NCI-H82 (cell line): ENCODE measurements at places on chromosomes 7 and 10.

DNA sequence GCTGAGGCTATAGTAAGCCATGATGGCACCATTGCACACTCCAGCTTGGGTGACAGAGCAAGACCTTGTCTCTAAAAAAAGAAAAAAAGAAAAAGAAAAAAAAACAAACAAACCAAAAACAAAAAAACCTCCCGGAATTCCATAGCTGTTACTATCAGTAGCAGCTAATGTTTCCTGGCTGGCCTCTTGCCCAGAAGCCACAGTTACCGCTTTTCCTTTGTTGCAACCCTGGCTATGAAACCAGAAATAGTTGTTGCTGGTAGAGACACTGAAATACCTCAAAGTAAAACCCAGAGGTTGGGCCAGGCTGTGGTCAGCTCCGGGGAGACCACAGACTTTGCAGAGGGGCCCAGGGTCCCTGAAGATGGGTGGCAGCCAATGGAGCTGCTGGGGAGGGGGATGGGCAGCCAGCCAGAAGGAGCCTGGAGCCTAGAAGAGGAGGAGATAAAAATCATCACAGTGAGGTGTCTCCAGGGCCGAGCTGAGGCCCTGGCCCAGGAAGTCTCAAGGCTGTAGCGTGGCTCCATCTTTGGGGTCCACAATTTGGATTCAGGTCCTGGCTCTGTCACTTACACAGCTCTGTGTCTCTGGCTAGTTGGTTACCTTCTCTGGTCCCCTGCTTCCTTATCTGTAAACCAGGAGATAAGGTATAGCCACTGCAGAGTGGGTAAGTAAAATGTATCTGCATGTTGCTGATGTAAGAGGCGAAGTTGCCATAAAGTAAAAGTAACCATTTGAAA lies 3.4 kb upstream of the CHST12 start:
- DNase-seq = no peak

DNA sequence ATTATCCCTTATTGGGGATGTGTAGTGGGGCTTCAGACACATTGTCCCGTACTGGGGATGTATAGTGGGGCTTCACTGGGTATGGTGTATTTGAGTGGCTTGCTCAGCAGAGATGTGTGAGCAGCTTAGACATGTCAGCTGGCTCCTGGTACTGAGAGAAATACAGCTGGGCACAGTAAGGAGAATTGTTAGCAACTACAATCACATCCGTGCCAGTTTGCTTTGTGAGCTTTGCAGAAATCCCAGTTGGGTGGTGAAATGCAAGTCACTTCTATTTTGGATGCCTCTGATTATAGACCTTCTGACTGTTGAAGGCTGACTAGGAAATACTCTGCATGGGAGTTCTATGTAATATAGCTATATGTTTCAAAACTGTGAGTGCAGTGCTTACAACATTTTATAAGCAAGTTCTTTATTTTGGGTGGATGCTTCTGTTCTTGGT lies 10.8 kb downstream of the CCNY start:
- DNase-seq = no peak

- peak; percentile 17 for DNase-seq
These were observed 11.3 kb upstream of the TAS2R3 start for GRCh38 chr7:141752634-141753033.

- peak; percentile 63 for DNase-seq
These were observed 400.0 kb downstream of the PHF14 start for GRCh38 chr7:11373546-11374142.

- DNase-seq = no peak
These were observed 176.2 kb upstream of the CDCA7L start for GRCh38 chr7:22121702-22122474.

DNA sequence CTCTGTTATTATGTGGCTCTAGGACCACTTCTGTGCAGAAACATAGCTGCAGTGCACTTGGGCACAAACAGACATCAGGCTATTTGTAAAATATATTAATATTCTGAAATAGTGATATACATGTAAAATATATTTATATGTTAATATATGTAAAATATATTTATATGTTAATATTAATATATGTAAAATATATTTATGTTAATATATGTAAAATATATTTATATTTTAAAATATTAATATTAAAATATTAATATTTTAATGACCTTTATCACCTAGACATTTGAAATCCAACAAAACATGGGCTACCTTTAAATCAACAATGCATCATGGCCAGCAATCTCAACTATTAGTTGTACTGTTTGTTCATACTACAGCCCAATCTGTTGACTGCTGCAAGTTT lies 347.2 kb downstream of the CALN1 start:
- no peak for DNase-seq

GRCh38 chr7:133584956-133585668 lies 332.2 kb downstream of the EXOC4 start:
- DNase-seq = no peak

GRCh38 chr7:50667789-50668226 lies 102.6 kb upstream of the DDC start:
- no peak for DNase-seq

DNA sequence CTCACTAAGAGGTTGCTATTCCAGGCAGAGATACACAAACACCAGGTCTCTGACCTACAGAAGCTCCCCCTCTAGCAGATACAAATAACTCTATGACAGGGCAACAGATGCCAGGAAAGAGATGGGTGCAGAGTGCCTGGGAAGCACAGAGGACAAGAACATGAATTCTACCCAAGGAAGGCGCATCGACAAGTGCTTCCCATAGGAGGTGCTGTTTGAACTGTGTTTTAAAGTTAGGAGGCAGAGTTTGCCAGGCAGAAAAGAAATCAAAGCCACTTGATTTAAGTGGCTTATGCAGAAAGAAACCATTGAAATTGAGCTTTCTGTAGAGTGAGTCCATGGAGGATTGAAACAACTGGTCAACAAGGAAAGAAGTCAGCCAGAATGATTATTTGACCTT lies 35.3 kb upstream of the EGR2 start:
- DNase-seq = peak; percentile 37

GRCh38 chr10:62037890-62038608 lies 136.6 kb downstream of the ARID5B start:
- no peak for DNase-seq

- peak; percentile 76 for DNase-seq
These were observed 868.9 kb upstream of the AUTS2 start for GRCh38 chr7:68729371-68729770.

- DNase-seq = no peak
These were observed 37.5 kb downstream of the TNS3 start for GRCh38 chr7:47544416-47544815.

- DNase-seq = no peak
These were observed 163.0 kb upstream of the TNS3 start for GRCh38 chr7:47744883-47745282.

DNA sequence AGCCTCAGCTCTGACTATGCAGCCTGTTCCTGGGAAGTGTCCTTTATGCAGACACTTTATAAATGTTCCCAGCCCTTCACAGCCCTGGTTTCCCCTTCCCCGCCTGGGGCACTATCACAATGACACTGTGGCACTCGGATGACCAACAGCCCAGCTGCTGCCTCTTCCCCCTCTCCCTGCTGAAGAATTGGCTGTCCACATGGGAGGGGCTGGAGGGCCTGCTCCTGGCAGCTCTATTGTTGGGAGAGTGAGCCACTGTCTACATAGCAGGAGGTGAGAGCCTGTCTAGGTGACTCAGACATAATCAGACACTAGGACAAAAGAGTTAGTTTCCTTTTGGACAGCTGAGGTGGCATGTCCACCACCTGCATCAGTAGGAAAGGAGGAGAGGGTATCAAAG lies 437.5 kb downstream of the PLXNA4 start:
- DNase-seq = no peak

DNA sequence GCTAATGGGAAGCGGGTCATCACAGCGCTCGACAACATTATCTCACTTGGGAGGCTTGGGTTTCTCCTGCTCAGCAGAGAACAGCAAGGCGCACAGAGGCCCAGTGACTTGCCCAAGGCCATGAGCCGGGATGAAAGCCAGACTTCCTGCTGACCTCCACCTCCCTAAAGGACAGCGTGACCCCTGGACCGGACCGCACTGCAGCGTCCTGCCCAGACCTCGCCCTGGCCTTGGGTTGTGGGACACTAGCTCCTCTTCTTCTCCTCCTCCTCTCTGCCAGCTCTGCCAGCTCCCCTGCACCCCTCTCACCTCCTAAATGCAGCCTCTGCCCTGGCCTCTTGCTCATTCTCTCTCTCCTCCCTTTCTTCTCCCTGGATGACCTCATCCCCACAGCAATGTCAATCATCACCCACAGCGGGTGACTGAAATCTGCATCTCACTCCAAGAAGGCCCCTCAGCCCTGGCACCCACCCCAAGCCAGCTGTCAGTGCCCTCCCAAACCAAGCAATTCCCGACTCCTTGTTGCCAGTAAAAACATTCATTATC lies 19.4 kb downstream of the SPOCK2 start:
- DNase-seq = no peak

GRCh38 chr10:45446858-45447257 lies 72.8 kb downstream of the ALOX5 start:
- no peak for DNase-seq

- no peak for DNase-seq
These were observed 33.0 kb downstream of the PTPRE start for GRCh38 chr10:127939786-127940330.

DNA sequence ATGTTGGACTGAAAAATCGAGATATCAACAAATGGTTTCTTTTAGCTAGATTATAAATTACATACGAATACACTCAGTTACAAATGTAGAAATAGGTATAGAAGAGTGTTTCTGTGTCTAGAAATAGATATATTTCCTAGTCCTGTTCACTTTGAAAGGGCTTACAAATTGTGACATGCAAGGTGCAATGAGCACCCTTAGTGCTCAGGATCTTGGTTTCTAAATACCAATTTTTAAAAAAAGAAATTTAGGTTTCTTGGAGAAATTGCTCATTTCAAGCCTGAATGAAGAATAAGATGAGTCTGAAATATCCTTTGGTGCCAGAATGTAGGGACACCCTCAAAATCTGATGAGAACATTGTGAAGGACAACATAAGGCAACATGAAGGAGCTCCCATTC lies 306.0 kb downstream of the CRPPA start:
- no peak for DNase-seq

DNA sequence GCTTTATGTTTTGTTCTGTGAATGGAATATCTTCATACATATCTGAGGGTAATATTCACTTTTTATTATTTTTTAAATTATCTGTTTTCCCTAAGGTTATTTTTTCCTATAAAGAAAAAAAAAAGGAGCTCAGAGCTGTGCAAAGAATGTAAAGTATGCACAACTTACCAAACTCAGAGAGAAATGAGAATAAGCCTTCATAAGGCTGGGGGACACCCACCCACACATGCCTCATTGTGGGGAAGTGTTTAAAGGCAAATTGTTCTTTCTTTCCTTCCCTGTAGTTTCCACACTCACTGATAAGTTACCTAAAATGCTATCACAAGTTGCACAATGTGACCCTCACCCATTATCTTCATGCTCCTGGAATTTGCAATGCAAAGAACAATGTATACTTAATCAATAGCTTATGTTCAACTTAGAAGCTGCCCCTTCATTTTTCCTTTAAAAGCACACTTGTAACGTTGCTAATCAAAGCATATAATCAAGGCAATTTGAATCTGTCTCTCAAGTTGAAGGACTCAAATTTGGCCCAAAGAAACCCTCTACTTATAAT lies 108.1 kb downstream of the GNAT3 start:
- no peak for DNase-seq

GRCh38 chr10:78944723-78945312 lies 123.9 kb upstream of the ZMIZ1 start:
- DNase-seq = no peak

DNA sequence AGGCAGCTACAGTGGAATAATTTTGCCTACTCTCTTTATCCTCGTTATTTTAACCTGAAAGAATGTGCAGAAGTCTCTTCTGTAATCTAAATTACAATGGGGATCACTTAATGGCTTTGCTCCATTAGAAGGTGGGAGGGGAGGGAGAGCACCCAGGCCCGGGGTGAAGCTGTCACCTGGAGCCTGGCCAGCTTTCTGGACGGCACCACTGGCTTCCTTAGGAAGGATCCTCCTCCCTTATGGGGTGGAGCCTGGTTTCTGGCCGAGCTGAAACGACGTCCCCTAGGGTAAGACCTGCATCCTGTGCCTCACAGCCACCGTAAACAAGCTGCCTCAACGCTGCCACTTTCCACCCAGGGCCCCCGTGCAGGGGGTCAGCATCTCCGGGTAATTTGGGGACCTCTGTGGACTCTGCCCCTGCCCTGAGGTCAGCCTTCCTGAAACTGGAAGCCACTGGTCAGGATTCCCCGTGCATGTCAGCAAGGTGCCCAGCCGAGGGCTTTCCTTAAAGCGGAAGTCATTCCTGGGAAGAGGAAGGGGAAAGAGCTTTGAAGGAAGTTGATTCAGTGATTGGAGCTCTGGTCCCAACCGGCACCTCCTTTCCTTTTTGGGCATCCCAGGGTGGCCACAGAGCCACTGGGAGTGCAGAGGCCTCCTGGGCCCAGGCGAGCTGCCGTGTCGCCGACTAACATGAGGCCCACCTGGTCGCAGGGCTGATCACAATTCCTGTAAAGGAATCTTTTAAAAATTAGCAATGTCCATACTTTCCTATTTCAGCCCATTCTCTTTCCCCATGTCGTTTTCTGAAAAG lies 569.1 kb downstream of the DNAJB6 start:
- no peak for DNase-seq

DNA sequence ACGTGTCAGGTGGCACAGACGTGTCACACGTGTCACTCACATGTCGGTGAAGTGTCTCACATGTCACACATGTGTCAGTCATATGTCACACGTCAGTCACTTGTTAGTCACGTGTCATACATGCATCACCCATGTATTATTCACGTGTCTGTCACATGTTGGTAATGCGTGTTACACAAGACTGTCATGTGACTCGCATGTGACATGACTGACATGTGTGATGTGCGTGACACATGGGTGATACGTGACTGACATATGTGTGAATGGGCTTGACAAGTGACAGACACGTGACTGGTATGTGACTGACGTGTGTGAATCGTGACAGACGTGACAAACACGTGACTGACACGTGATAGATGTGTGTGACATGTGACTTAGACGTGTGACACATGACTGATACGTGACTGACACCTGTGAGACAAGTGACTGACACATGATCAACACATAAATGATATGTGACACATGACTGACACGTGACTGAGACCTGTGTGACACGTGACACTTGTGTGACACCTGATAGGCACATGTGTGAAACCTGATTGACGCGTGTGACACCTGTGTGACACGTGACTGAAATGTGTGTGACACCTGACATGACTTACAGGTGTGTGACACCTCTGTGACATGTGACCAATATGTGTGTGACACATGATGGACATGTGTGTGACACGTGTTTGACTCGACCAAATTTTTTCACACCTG lies 56.1 kb downstream of the ZNF92 start:
- no peak for DNase-seq

- no peak for DNase-seq
These were observed 15.0 kb downstream of the CDK14 start for GRCh38 chr7:90611115-90611514.

GRCh38 chr10:104435822-104436221 lies 82.2 kb downstream of the CFAP58 start:
- DNase-seq = peak; percentile 63

GRCh38 chr10:129899276-129900130 lies 64.6 kb downstream of the EBF3 start:
- no peak for DNase-seq
